ENCODE measurements at places on chromosomes 3 and 15.

GRCh38 chr3:51798411-51798963 lies 19.4 kb upstream of the IQCF6 start:
- no peak for DNase-seq

- DNase-seq, result no peak
These were observed 26.8 kb downstream of the CAPN3 start for GRCh38 chr15:42385980-42386700.

DNA sequence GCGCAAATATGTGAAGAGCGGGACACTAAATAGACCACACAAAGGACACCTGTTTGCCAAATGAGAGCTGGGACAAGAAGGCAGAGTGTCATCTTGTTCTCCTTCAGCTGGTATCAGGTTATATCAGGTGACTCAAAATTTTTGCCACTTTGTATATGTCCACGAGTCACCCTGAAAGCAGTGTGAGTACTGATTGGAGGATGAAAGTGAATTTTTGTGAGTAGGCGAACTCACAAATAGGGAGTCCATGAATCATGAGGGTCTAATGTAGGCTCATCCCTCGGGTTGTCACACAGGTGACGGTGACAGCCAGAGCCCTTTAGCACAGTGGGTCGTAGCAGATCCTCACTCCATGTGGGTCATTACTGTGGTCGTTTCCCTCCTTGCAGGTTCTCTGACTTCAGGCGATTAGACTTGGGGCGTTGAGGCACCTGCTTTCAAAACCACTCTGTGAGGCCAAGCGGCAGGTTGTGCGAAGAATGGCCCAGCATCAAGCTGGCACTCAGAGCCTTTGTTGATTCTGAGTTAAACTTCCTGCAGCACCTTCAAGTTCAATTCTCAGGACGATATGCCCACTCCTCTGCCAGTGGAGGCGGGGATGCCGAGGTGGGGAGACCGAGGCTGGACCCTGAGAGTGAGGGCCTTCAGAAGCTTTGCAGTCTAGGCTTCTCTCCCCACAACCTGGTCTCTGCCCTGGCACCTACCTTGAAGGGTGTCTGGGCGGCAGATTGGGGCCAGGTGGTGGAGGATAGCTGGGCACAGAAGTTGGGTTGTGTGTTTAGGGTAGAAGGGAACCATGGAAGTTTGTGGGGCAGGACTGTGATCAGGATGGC lies 173.8 kb downstream of the SMAD6 start:
- no peak for DNase-seq

- DNase-seq, result no peak
These were observed 42.7 kb upstream of the SKOR1 start for GRCh38 chr15:67782691-67782991.

- DNase-seq, result no peak
These were observed 63.6 kb downstream of the KBTBD12 start for GRCh38 chr3:127978636-127979035.

GRCh38 chr3:134002306-134002705 lies 27.4 kb downstream of the SLCO2A1 start:
- no peak for DNase-seq

GRCh38 chr3:193932136-193932535 lies 203.8 kb upstream of the HES1 start:
- no peak for DNase-seq

DNA sequence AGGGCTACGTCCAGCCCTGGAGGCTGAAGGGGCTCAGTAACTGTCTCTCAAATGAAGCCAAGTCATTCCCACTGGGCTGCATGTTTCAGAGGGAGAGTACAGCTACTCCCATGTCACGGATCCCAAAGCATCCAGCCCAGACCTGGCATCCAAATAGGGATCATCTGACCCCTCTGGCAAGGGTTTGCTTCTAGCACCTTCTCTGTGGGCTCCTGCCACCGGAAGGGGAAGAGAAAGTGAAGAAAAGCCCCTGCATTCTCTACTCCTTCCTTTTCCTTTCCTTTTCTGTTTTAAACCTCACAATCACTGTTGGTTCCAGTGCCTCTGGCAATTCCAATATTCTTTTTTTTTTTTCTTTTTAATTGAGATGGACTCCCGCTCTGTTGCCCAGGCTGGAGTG lies 64.5 kb upstream of the CTSH start:
- no peak for DNase-seq

DNA sequence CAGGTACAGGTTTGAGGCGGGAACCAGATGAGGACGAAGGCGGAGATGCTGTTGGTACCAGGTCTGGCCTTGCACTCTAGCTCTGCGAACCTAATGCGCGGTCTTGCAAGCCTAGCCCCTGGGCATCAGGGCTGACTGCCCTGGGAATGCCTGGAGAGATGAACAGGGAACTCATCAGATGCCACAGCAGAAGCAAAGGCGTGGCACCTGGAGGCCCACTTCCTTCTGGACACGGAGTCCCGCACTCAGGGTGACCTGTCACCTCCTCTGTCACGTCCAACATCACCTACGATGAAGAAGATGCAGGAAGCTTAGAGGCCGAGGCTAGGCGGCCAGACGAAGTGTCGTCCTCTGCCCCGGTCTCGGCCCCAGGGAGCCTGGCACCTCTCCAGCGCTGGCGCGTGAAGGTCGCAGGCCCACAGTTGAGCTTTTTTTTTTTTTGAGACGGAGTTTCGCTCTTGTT lies 9.4 kb downstream of the RPLP1 start:
- DNase-seq, result no peak

- DNase-seq, result no peak
These were observed 74.9 kb upstream of the EPHA3 start for GRCh38 chr3:89032346-89033013.

- no peak for DNase-seq
These were observed 6.2 kb upstream of the THRB start for GRCh38 chr3:24500806-24501205.

- no peak for DNase-seq
These were observed 203.4 kb downstream of the MEIS2 start for GRCh38 chr15:36896949-36897348.

DNA sequence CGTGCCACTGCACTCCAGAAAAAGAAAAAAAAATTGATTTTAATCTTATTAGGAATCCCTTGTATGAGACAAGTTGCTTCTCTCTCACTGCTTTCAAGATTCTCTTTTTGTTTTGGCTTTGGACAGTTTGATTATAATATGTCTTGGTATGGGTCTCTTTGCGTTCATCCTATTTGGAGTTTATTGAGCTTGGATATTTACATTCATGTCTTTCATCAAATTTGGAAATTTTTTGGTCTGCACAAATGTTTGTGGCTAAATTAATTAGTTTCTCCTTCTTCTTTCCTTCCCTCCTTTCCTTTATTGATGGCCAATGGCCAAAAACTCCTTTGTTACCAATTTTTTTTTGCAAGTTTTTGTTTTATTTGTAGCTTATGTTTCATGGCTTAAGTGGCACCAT lies 28.1 kb upstream of the SELENOK start:
- DNase-seq, result no peak

DNA sequence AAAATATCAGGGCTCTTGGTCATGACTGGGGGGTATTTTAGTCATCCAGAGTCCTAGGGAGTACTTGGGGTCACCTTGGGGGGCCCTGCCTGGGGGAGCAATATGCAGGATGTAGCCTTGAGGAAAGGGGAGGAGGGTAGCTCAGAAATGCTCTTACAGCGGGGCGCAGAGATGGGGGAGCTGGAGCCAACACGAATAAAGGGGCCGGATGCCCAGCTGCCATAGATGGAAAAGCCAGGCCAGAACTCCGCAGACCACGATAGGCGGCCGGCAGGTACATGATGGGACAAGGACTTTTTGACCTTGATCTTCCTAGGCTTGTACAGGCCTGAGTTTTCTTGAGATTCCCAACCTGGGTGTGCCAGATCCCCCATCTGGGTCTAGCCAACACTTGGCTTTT lies 47.7 kb upstream of the SLC6A1 start:
- DNase-seq, result no peak

DNA sequence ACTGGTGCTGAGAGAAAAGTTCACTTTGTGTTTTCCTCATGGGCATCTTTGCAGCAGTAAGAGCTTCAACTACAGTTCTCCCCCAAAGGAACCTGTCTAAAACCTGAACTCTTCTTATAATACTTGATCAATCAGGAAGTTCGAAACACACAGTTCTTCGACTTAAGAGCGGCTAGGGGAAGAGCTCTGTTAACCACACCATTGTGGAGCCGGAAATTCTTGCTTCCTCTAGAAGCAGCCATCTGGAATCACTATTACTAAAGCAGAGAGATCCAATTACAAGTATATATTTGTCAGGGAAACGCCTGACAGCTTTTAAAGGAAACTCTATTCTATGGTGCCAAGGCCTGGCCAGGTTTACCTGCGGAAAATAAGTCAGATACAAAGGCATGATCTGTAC lies 337.3 kb upstream of the CBLB start:
- DNase-seq, result peak; percentile 88

DNA sequence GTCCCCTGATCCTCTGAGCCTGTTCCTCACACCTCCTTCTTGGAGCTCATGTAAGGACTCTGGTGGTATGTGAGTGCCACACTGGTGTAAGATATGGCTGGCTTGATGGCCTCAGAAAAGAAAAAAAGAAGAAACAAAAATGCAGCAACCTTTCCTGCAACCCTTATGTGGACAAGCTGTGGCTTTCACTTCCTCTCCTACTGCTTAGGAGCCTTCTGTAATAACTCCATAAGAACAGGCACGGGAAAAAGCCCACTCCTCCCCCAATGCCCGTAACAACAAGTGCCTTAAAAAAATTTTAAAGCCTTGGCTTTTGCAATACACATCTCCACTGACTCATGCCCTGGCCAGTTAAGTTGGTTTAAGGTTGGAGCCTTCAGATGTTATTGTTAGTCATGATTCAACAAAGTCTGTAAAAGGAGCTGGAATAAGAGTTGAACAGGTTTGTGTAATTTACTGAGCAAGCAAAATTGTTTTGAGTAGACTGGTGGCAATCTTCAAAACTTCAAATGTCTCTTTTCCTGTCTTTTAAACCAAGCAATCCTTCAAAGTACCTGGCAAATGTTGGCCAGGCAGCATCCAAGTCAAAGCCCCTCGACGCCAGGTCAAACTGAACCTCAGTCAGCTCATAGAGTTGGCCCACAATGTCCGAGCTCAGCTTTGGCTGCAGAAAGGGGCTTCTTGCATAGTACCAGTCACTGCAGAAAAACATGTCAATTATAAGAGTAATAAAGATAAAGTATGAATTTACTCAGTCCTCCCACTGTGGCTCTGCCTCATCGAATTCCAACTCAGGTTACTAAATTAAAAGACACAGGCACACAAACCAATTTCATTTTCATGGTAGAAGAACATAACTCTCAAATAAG lies 22.9 kb downstream of the FYCO1 start:
- DNase-seq, result no peak

DNA sequence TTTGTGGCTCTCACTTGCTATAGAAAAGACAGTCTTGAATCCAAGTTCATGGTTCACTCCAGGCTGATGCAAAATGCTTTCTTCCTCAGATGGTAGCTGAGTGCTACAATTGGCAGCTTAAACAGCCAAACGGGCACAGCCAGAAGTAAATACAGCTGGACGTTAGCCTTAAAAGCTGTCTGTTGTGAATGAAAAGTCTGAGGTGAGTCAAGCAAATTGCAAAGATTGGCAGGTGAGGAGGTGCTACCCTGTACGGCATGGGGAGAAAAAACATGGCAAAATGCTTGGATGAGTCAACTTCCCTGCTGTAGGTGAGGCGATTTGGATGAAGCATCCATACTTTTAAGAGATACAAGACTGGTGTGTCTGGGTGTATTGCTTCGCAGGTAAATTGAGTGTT lies 40.5 kb downstream of the IL5RA start:
- DNase-seq, result no peak

GRCh38 chr3:14822134-14822533 lies 3.4 kb downstream of the FGD5 start:
- no peak for DNase-seq

GRCh38 chr15:71691458-71692417 lies 118.6 kb upstream of the NR2E3 start:
- DNase-seq, result no peak

GRCh38 chr3:133246119-133246518 lies 153.7 kb upstream of the BFSP2 start:
- no peak for DNase-seq

DNA sequence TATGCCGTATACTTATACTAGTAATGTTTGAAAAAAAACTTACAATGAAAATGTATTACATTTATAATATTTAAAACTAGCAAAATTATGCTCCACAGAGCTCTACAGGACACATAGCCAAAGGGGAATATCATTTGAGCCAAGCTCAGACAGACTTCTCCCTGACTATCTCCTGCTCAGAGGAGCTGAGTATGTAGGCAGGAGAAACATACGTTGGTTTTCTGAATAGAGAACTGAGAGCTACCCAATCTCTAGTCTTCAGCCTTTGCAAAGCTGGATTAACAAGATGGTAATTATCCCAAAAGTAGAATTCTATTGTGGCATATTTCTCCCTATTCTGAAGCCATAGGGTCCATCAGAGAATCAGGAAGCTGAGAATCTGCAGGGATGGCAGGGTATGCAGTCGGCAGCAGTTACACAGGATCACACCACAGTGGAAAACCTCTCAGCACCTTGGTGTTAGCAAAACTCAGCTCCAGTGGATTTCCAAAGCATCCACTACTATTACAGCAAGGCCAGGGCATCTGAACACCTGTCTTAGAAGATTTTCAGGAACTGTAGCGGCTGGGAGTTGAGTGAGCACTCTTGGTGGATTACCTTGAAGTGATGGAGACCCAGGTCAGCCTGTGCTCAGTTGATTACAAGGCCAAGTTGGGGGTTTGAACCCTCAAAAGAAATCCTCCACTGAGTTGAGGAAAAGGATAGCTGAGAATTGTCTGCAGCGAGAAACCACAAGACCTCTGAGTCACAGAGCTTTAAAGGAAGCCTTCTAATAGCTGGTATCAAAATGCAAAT lies 30.1 kb downstream of the GPR15 start:
- DNase-seq, result no peak

DNA sequence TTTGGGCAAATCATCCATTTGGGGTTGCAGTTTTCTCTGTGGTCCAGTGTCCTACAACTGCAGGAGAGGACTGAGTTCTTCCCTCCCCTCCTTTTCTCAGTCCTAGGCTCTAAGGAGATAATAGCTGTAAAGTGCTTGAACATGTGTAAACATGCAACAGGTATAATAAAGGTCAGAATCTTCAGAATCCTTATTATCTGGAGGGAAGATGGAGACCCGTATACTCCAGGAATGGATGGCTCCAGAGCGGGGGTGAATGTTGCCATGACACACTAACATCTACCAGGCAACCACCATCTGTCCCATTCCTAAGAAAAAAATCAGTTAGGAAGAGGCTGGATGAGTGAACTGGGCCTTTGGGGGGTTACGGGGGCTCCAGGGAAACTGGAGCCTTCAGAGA lies 39.7 kb upstream of the GLCE start:
- DNase-seq, result no peak

DNA sequence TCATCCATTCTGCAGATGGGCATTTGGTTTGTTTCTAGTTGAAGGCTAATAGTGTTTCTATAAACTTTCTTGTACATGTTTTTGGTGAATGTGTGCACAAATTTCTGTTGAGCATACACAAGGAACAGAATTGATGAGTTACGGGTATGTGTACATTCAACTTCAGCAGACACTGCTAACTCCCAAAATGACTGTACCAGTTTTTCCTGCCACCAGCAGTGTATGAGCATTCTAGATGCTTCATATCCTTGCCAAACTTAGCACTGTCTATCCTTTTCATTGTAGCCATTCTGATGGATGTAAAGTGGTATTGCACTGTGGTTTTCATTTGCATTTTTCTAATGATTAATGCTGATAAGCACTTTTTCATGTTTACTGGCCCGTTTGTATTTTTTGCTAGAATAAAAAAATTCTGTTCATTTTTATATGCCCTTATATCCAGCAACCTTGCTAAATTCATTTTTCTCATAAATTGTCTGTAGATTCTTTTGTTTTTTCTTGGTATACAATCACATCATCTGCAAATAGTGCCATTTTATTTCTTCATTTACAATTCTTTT lies 110.2 kb downstream of the ATP1B3 start:
- DNase-seq, result no peak

- DNase-seq, result no peak
These were observed 91.6 kb downstream of the MESD start for GRCh38 chr15:80898040-80898439.

- DNase-seq, result no peak
These were observed 8.8 kb upstream of the LACTB start for GRCh38 chr15:63112871-63113270.

All from DMS153 (cell line).